ENCODE measurements at places on chromosomes 12 and 14.

GRCh38 chr14:35809597-35809996, 502 bp upstream of the RALGAPA1 start:
- no peak for DNase-seq

- DNase-seq = no peak
These were observed 24.2 kb upstream of the PTHLH start for GRCh38 chr12:27996761-27997160.

DNA sequence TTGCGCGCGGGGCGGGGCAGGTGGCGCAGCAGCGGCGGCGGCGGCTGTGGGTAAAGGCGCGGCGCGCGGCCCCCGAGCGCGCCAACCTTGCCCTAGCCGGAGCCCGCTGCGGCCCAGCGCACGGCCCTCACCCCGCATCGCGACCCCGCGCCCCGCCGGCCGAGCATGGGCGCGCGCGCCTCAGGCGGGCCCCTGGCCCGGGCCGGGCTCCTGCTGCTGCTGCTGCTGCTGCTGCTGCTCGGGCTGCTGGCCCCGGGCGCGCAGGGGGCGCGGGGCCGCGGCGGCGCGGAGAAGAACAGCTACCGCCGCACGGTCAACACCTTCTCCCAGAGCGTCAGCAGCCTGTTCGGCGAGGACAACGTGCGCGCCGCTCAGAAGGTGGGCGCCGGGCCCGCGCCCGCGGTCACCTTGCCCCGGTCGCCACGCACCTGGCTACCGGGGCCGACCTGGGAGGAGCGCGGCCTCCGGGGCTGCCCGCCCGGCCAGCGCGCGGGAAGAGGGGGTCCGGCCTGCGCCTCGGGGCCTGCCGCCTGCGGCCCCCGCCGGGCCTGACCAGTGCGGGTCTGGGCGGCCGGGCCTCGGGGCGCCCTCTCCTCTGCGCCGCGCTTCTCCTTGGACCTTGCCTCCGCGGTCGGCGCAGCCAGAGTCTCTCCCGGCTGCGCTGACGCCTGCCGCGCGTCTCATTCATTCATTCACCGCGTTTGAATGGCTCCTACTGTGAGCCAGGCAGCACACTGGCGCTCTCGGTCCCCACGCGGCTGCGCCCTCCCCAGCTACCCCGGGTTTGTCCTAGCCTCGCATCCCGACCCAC, at the start of gene BRI3BP:
Gene BRI3BP, plus strand, starts transcription at position 20 of the 811 bp plus-strand sequence. Its CDS starts 146 bp downstream, at position 166.
- no peak for DNase-seq

DNA sequence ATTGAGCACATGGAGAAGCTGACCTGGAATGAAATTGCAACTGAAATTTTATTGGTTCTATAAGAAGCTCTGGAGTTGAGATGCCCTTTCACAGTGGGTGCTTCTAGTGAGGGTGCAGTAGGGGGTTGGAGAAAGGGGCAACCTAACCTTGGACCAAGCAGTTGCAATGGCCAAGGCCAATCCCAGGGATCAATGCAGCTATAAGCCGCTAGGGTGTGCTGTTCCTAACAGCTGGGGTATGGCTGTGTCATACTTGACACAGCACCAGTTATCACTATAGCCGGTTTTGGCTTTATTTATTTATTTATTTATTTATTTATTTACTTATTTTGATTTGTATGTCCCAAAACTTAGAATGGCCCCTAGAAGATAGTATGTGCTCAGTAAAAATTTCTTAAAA, 505.9 kb downstream of the FLRT2 start:
- DNase-seq = no peak

DNA sequence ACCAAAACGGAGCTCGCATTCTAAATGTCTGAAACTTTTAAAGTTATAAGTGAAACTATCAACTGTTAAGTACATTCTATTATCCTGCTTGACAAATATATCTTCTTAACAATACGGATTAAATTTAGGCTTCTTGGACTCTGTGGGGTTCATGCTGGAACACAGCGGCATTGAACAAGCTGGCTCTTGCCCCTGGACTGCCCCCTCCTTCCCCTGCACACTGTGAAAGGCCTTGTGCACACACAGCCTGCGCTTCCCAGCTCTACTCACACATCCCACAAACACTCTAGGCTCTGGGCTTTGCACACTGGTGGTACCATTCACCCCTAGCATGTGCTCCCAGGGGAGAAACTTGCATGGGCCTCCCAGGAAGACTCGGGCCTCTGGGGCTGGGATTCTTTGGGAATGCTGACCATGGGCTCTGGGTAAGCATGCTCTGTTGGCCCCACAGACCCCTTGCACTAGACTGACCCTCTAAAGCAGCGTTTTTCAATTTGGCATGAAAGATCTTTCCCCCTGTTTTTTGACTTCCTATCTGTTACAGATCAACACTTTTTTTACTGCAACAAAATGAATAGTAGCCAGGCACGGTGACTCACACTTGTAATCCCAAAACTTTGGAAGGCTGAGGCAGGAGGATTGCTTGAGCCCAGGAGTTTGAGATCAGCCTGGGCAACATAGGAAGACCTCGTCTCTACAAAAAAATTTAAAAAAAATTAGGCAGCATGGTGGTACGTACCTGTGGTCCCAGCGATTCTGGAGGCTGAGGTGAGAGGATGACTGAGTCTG, 96.2 kb upstream of the CPM start:
- DNase-seq = no peak

DNA sequence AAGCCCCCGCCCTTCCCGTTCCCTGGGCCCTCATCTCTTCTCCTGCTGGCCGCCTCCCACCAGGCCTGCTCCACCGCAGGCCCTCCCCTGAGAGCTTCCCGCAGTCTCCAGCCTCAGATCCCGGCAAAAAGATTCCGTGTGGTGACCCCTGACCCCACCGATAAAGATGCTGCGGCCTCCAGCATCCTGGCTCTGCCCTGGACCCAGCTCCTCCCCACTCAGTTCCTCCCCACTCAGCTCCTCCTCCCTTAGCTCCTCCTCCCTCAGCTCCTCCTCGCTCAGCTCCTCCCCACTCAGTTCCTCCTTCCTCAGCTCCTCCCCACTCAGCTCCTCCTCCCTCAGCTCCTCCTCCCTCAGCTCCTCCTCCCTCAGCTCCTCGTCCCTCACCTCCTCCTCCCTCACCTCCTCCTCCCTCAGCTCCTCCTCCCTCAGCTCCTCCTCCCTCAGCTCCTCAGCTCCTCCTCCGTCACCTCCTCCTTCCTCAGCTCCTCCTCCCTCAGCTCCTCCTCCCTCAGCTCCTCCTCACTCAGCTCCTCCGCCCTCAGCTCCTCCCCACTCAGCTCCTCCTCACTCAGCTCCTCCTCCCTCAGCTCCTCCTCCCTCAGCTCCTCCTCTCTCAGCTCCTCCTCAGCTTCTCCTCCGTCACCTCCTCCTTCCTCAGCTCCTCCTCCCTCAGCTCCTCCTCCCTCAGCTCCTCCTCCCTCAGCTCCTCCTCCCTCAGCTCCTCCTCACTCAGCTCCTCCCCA, 17.0 kb downstream of the NOC4L start:
- DNase-seq = no peak
